ENCODE measurements at places on chromosomes 13 and 19.

GRCh38 chr19:9966448-9966847, 30.1 kb upstream of the OLFM2 start:
- H3K36me3 ChIP-seq: peaks cover 62% of the 10 kb centered on the region

- H3K36me3 ChIP-seq: no peaks in the 10 kb centered on the region
- H3K27me3 ChIP-seq: no peaks in the 10 kb centered on the region
- H3K4me1 ChIP-seq: peaks cover 75% of the 10 kb centered on the region
- H3K4me3 ChIP-seq: peak overlapping the region; percentile 44
Measured at GRCh38 chr19:1167687-1168571, 6.1 kb downstream of the SBNO2 start.

DNA sequence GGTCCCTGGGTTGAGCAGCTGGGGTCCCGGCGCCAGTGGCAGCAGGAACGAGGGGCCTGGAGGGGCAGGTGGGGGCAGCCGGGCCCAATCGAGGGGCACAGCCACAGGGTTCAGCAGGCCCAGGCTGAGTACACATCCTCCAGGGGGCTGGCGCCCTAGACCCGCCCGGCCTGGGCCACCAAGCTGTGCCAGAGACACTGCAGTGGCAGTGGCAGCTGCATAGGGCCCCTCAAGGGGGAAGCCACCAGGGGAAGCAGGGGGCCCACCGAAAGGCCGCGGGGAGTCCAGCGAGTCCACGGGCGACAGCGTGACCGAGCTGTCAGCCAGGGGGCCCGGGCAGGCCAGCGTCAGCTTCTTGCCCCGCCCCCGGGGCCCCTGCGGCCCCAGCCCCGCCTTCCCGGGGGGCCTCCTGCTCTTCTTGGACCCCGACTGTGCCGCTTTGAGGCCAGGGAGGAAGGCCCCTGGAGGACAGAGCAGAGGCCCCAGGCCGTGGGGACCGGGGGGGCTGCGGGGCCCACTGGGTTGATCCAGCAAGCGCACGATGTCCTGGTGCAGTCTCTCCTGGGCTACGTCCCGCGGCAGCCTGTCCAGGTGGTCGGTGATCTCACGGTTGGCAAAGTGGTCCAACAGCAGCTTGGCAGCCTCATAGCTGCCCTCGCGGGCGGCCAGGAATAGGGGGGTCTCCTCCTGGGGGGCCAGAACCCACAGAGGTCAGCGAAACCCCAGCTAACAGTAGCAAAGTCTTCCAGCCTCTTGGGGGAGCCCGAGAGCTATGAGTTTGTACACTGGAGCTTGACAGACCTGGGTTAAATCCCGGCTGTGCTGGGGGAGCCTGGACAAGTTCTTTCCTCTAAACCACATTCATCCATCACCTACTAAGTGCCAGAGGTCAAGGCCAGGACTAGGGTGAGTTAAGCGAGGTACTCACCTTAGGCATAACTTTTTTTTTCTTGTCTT, 39.5 kb downstream of the NOTCH3 start:
- no peaks in the 10 kb centered on the region for H3K27me3 ChIP-seq
- no peak for DNase-seq
- H3K4me3 ChIP-seq: no peak overlapping the region
- H3K36me3 ChIP-seq: peaks cover 8% of the 10 kb centered on the region
- H3K27ac ChIP-seq: no peak overlapping the region

GRCh38 chr13:53920916-53921315, 892.3 kb downstream of the OLFM4 start:
- H3K27ac ChIP-seq: no peak overlapping the region
- no peak overlapping the region for H3K4me3 ChIP-seq
- DNase-seq: no peak
- no peaks in the 10 kb centered on the region for H3K27me3 ChIP-seq

- peaks cover 22% of the 10 kb centered on the region for H3K4me1 ChIP-seq
- H3K27ac ChIP-seq: no peak overlapping the region
- no peaks in the 10 kb centered on the region for H3K27me3 ChIP-seq
- peaks cover 98% of the 10 kb centered on the region for H3K36me3 ChIP-seq
- no peak overlapping the region for H3K4me3 ChIP-seq
Measured at GRCh38 chr19:40736661-40737060, 13.6 kb downstream of the ACTMAP start.
